ENCODE measurements at places on chromosomes 16 and 17.

- no peak for DNase-seq
Observed at GRCh38 chr17:44354582-44355561, 8.8 kb downstream of the FAM171A2 start.

GRCh38 chr16:6018848-6019489 lies 921.4 kb upstream of the EEF2KMT start:
- no peak for DNase-seq

DNA sequence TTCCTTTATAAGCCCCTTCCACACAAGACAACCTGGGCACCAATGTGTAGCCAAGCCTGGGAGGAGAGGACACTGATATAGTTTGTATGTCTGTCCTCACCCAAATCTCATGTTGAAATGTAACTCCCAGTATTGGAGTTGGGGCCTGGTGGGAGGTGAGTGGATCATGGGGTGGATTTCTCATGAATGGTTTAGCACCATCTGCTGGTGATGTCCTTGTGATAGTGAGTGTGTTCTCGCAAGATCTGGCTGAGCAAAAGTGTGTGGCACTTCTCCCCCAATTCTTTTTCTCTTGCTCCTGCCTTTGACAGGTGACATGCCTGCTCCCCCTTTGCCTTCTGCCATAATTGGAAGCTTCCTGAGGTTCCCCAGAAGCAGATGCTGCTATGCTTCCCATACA lies 135.8 kb downstream of the USP31 start:
- no peak for DNase-seq

DNA sequence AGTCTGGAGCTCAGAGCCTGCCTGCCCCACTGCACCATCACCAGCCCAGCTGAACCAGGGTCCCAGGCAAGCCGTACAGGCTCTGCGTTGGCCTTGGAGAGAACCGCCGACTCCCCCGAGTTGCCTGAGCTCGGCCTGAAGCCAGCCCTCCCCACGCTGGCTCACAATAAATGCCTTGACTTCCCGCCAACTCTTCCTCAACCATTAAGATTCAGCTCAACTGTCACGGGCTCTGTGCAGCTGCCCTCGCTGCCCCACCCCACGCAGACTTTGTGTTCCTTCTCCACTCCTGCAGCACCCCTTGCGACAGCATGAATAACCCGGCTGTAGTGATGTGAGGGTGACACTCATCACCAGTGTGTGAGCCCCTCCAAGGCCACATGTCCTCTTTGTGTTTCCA lies 4.8 kb upstream of the QPRT start:
- peak; percentile 42 for DNase-seq

DNA sequence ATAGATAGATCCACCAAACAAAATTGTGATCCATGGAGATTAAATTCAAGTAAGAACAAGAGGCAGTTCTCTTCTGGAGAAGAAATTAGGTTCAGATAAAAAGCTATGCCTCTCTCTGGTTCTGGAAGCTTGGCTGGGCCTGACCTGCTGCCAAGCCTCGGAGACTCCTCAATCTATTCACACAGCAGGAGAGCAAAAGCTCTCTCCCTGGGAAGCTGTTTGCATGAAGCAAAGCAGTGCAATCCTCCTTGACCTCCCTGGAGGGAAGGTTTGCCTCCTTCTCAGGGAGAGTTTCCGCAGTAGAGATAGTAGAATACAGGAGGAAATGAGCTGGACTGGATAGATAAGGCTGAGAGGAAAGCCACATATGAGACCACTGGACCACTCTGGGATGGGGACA lies 78.1 kb upstream of the GNAO1 start:
- no peak for DNase-seq

DNA sequence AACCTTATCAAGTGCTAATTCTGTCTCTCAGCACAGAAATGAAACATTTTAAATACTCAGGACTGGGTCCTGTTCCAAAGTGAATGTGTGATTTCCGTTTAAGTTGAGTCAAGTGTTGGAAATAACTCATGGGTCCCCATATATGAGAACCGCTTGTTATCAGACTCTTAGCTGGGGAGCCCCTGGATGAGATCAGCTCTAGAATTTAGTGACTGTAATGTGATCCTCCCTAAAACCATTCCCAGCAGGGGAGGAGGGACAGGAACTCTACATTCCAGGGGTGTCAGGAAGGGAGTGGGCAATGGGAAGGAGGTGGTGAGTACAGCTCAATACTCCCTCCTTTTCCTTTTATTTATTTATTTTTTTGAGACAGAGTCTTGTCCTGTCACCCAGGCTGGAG lies 37.5 kb downstream of the OTOA start:
- DNase-seq: no peak

GRCh38 chr16:79318143-79318899 lies 282.2 kb downstream of the MAF start:
- no peak for DNase-seq

- DNase-seq: no peak
Observed at GRCh38 chr17:50263331-50264262, 10.7 kb upstream of the TMEM92 start.

DNA sequence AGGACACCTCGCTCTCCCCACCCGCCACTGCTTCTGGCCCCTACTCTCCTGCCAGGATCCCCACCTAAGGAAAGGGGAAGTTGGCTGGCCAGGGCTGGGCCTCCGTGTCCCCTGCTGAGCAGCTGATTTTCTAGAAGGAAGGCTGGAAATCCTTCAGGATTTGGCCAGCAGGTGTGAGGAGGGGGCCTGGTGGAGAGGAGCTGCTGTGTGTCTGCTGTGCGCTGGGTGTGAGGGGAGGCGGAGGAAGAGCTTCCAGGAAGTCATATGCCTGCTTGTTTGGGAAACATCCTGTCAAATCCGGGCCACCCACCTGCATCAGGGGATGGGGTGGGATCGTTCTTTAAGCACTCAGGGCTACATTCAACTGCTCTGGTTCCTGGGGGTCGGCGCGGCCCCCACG lies 28.6 kb downstream of the TPSG1 start:
- DNase-seq: no peak

GRCh38 chr17:38733282-38733981 lies 3.3 kb downstream of the CISD3 start:
- DNase-seq: no peak

GRCh38 chr16:29868396-29869009 lies 5.5 kb upstream of the CDIPT start:
- no peak for DNase-seq

- DNase-seq: no peak
Observed at GRCh38 chr17:29726715-29727252, 104.1 kb upstream of the CORO6 start.

- no peak for DNase-seq
Observed at GRCh38 chr17:48577330-48577945, 712 bp downstream of the HOXB4 start.

DNA sequence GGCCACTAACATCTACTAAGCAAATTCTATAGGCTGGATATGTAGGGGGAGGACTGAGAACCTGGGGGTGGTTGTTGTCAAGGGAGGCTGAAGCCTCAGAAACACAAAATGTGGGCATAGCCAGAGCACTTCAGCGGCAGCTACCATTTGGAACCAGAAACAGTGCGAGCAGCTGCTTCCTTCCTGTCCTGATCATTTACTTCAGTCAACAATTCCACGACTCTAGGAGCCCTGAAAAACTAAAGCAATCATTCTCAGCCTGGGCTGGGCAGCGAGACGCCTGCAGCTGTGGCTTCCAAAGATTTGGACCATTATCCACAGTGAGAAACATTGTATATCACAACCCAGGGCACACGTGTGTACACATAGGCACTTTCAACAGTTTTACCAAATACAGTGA lies 93.9 kb upstream of the WSCD1 start:
- DNase-seq: no peak

- DNase-seq: no peak
Observed at GRCh38 chr16:15721018-15721417, 71.0 kb downstream of the NDE1 start.

- DNase-seq: no peak
Observed at GRCh38 chr16:28158136-28158535, 53.6 kb downstream of the XPO6 start.

DNA sequence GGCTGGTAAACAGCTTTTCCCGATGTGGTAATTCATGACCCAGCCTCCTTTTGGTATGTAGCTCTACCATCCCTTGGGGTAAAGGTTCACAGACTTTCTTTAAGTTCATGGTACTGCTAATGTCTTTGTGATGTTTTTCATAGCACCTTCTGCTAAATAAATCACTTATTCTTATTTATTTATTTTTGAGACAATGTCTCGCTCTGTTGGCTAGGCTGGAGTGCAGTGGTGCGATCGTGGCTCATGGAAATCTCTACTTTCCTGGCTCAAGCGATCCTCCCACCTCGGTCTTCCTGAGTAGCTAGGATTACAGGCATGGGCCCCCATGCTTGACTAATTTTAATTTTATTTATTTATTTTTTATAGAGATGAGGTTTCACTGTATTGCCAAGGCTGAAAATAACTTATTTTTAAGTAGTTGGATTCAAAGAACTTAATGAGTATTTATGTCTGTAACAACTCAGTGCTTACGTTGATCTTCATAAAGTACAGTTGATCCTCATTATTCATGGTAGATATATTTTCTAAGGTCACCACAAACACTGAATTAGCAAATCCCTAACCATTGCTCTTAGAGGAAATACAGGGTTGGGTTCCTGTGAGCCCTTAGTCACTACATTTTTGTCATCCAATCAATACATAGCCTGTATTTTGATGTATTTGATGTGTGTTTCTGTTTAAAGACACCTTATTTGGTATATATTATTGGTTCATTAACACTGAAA lies 97.1 kb downstream of the SHISA9 start:
- DNase-seq: no peak

- no peak for DNase-seq
Observed at GRCh38 chr16:65274566-65274965, 152.7 kb upstream of the CDH11 start.

- DNase-seq: no peak
Observed at GRCh38 chr16:15038689-15039088, 17.2 kb downstream of the NTAN1 start.

DNA sequence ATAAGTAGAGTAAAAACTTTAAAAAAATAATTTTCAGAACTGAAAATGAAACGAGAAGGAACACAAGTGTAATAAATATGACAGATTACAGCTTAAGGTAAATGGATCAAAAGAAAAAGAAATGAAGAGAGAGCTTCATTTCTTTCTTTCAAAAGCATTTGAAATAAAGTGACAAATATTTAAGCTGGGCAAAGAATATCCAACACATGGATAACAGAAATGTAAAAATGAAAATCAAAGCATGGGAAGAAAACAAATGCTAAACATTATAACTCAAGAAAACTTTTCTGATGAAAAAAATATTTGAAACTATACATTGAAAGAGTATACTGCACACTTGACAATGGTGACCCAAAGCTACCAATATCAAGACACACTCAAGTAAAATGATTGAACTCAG lies 143.6 kb upstream of the IRX5 start:
- no peak for DNase-seq

DNA sequence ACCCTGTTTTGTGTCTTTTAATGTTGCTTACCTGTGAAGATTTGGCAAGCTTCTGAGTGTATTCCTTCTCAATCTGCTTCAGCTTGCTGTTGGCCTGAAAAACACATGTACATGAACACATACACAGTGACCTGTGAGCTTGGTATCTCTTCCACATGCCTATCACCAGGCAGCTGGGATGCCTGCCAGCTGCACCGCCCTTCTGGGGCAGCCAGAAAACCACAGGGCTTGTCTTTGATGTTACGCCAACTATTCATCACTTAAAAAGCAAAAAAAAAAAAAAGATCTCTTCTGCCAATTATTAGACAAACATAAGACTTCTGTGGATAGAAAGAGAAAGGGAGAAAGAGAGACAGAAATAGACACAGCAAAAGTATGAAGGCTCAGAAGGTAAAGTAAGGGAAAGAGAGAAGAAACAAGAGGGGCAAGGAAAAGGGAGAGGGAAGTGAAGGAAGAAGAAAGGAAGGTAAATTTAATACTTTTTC lies 189.2 kb upstream of the AXIN2 start:
- no peak for DNase-seq

- no peak for DNase-seq
Observed at GRCh38 chr17:4643676-4644075, 2.2 kb upstream of the ALOX15 start.

DNA sequence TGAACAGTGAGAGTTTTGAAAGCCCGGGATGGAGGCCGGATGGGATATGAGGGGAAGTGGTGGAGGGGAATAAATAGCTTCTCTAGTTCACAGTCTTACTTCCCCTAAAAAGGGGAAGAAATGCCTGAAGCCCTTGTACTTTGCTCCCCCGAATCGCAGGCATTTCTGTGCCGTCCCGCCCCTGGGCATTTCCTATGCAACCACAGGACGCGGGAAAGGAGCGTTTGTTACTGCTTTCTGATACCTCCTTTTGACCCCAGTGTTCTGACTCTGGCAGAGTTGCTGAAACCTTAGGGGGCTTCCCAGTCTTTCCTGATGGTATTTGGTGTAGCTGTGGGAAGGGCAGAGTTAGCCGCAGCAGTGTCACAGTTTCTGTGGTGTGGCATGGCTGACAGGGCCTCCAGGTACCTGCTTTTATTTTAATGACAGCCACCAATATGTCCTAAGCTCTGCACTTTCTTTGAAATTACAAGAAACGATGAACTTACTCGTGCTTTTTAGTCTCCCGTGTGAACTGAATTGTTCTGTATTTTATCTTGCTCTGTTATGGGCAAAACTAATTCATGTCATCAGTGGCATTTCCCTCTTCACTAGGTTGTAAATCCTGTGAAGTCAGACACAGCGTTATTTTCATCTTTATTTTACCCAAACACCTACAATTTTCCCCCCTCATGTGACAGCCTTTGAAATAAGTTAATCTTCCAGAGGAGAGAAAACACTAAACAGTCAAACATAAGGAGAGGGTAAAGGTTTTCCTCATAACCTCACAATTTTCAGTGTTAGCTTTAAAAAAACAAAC lies 27.1 kb downstream of the USP10 start:
- DNase-seq: no peak

DNA sequence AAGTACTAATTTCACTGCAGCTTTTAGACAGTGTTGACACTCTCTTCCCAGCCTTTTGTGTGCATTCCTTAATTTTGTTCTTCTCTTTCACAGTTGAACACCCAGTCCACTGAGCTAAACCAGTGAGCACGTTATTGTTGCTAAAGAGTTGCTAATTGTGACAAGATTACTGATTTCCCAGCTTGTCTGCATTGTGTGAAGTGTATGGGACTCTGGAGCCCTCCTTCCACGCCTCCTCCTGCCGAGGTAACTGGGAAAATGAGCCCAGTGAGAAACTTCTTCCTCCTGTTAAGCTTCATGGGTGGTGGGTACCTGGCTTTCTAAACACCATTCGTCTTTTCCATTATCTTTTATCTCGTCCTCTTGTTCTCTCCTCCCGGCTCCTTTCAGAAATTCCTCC lies 29.8 kb upstream of the DNAH17 start:
- DNase-seq: no peak

Data from urinary bladder (tissue), 4 donors.